Glomerular endothelial cell (primary cell): ENCODE measurements at places on chromosomes 2 and 18. TPM values are rescaled to one million over a fixed set of nuclear protein-coding genes. Genes with fewer than 3 reads are reported as not detected.
A peak's percentile ranks its signal among the peaks of the same experiment; 100 is the strongest.

The REG1B gene
- not detected in 2 replicates for total RNA-seq

GRCh38 chr2:79373358-79374130 is 139.3 kb upstream of the CTNNA2 start:
- no peak for DNase-seq

- no peak for DNase-seq
Measured at GRCh38 chr2:105774781-105775337, 30.1 kb downstream of the NCK2 start.

DNA sequence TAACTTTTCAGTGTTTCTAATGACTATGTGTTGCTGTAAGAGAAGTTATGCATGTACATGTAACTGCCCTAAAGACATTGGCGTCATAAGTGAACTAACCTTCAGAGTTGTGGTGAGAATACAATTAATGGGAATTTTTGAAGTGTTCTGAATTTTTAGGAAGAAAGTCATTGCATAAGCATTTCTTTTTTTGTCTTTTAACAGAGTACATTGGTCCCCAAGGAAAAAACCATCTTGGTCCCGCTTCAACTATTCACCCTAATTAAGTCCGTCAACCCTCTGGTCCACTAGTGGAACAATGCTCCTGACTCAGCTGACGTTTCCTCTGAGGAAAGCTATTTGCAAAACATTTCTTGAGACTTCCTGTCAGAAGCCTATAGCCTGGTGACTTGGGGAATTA is 41.1 kb upstream of the VIT start:
- peak; percentile 97 for DNase-seq

DNA sequence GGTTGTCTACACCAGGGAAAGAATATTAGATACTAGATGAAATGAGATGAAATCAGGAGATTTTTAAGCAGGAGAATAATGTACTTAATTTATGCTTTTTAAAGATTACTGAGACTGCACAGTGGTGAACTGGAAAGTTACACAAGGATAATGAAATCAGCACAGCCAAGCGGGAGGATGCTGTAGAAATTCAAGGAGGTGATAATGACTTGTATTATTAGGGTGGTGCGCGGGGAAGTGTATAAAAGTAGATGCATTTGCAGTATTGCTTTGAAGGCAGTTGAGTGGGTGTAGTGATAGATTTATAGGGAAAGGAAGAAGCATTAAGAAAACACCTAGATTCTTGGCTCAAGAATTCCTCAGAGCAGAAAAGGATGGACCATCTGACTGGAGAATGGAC is 359.5 kb upstream of the SPHKAP start:
- DNase-seq = no peak

- no peak for DNase-seq
Measured at GRCh38 chr2:219989744-219990143, 362.3 kb downstream of the SLC4A3 start.

The CDKL4 gene
- total RNA-seq = not detected in 2 replicates

GRCh38 chr2:178650554-178650953 is 156.7 kb downstream of the TTN start:
- DNase-seq = no peak

DNA sequence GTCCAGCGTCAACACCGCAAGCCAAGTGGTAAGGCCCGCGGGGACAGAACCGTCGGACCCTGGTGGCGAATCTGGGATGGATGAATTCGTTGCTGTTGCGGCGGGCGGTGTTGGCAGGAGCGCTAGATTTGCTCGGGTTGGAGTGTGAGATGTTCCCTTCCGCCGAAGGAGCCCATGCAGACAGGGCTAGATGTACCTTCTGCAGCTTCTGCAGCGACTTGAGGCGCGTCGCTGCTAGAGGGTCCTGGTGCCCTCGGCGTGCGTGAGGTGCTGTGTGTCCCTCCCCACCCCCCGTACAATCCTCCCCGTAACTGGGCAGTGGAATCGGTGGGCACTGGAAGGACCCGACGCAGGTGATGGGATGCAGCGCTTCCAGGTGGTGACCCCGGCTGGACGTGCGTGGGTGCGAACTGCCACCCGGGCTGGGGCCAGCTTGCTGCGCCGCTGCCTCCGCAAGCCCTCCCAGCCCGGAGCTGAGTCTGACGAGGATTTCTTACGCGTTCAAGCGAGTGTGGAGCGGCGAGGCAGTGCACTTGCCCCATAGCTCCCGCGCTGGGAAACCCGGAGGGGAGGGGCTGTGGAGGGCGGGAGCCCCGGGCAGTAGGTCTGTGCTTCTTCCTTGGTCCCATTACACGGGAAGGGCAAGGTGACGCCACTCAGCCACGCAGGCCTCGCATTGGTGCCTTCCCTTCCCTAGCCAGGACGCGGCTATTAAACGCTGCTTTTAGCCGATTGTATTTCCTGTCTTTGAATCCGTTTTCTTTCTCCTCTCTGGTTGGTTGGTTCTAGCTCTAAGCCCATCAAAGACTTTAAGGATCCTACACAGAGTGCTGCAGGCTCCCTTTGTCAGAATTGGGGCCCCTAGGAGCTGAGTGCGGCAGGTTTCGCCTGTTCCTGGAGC is 34.2 kb downstream of the CHRNA1 start:
- DNase-seq = no peak

DNA sequence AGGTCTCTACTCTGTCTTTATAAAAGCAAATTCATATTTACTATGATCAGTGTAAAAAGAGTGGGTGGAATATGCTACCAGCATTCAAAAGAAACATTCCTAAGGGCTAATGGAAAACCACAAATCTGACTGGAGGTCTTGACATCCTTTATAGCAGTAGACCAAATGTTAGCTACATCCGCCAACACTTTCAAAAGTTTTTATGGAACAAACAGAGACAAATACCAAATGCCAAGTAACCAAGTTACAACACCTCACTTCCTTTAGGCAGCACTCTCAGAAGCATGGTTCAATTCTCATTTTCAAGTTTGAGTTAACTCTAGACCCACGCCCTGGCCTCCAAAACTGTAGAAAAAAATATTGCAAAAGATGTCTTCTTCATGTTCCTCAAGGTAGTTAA is 78.3 kb upstream of the SETBP1 start:
- no peak for DNase-seq

DNA sequence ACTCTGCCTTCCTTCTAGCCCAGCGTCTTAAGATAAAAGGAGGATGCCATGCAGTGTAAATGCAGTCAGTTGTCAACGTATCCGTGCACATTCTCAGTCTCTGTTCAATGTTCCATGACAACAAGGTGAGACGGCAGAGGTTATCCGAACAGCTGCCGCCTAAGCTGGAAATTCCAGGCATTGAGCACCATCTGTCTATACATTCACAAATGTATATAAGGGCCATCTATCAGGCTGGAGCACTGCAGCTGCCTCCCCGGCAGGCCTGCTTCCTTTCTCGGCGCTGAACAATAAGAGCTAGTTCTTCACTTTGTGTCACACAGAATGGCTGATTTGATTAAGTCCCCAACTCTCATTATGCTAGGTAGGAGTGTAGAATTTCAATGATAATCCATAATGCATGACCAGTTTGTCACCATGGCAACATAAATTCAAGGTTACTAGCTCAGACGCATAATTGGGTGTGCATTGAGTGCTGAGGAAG is 282.2 kb upstream of the SOX11 start:
- no peak for DNase-seq

The CLEC4F gene
- 0.18 TPM in 1 of 2 replicates, not detected in the other for total RNA-seq

- no peak for DNase-seq
Measured at GRCh38 chr18:76874642-76875389, 52.5 kb downstream of the ZNF236 start.

GRCh38 chr2:231614559-231615057 is 21.9 kb downstream of the TEX44 start:
- no peak for DNase-seq

The COL4A4 gene
- under 0.01 and 0.12 TPM in 2 replicates for total RNA-seq

DNA sequence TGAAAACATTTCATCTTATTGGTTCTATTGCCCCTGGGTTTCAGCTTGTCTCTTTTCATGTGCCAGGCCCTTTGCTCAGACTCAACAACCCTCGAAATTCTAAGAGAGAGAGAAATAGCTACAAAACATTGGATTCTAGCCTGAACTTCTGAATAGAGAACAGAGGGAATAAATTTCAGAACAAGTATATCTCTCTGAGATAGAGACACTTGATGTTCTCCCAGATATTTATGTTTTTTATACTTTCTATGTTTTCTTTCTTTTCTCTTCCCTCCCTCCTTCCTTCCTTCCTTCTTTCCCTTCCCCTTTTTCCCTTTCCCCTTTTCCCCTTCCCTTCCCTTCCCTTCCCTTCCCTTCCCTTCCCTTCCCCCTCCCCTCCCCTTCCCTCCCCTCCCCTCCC is 279.5 kb upstream of the SPRED2 start:
- DNase-seq = no peak

DNA sequence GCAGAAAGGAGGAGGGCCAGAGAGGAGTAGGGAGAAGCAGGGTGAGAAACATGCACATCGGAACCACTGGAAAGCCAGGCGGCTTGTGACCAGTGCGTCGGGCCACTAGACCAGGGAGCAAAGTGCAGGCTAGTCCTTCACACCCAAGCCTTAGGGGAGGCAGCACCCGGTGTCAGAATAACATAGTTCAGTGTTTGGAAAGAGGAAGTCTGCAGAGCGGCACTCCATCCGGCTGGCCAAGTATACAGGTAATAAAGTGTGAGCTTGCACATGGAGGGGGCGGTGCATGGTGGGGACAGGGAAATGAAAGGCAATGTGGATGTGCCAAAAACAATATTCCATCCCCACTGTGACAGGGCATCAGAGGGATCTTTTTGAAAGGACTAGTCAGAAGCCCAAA is 69.7 kb downstream of the ZNF521 start:
- DNase-seq = no peak

DNA sequence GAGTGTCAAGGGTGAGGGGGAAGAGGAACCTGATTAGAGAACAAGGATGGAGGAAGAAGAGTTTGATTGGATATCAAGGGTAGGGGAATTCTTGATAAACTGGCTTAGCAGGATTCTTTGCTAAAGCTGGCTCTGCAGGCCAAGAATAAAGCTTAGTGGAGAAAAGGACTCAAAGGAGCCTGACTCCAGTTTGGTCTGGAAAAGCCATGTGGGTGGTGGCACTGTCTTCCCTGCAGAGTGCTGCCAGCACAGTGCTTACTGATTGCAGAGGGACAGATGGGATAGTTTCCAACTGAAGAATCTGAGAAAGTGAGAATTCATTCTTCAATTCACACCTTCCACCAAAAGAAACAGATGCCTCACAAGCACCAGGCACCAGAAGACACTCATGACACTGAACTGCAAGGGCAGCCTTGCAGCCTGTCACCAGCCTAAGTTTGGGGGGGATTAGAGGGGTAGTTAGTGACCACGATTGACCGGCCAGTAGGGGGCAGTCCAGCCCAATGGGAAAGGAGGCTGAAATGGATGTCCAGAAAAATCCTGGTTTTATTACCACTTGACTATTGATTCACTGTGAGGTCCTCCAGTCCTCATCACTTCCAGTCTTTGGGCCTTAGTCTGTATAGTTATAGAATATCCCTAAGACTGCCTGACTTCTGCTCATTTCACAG is 334.5 kb downstream of the SMAD2 start:
- no peak for DNase-seq

GRCh38 chr18:33682436-33682835 is 104.4 kb downstream of the ASXL3 start:
- no peak for DNase-seq

- DNase-seq = no peak
Measured at GRCh38 chr2:3628241-3628679, 29.7 kb upstream of the ALLC start.

- no peak for DNase-seq
Measured at GRCh38 chr18:49013291-49013691, 62.5 kb upstream of the SMAD7 start.

DNA sequence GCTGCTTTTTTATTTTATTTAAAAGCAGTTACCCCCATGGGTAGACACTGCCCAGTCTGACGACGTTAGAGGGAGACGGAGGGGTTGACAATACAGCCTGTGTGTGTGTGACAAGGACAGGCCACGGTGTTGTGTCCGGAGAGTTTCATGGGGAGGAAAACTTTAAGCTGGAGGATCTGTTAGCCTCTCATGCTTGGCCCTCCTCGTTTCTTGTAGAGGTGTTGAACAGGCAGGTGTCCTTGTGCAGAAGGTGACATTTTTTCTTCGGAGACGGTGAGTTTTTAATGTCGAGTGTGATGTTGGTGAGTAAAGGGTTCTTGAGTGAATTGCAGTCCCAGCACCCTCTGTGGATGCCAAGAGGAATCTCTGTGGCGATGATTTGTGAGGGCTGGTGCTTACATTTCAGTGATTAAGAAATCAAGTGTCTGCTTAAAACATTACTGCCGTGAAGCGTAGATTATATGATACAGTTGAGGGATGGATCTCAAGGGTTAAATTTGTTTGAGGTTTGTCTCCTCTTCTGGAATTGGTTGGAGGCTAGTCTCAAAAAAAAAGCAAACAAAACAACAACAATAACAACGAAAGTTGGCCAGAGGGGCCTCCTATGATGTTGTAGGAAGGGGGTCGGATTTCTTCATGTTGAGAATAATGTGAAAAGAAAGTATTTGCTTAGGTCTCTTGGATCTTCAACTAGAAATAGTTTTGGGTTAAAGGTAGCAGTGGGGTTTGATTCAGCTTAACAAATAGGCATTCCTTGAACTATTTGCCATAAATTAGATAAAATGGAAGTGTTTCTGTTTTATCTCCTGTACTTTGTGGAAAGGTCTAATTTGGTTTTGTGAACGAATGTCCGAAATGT is 1.6 kb downstream of the NCOA1 start:
- no peak for DNase-seq

The CYRIA gene
- 16.0 and 19.4 TPM in 2 replicates for total RNA-seq

The FAM168B gene
- 123 and 145 TPM in 2 replicates for total RNA-seq

GRCh38 chr18:12014086-12014485 is 32.8 kb downstream of the IMPA2 start:
- no peak for DNase-seq

The CD8B2 gene
- total RNA-seq = not detected in 2 replicates

The GPBAR1 gene
- total RNA-seq = 0.35 and 0.39 TPM in 2 replicates

- no peak for DNase-seq
Measured at GRCh38 chr2:86512034-86512433, 51.2 kb downstream of the CHMP3 start.
